ENCODE measurements at places on chromosomes 2 and 18.

DNA sequence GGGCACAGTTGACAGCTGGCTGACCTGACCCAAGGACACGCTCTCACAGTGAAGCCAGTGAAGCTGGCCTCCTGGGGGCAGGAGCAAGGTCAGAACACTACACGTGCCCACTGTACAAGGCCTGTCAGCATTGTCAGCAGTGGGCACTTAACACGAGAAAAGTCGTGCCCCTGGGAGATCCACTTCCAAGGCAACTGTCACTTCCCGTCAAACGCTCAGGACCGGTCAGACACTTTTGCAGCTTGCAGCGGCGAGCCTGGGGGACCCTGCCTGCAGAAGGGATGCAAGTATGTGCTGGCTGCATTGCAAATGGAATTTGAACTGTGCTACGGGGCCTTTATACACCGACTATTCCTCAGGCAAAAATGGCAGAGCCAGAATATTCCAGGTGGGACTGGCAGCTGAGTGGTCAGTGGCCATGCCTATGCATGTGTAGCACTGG, 176.2 kb downstream of the BCL2 start:
- DNase-seq: no peak

- DNase-seq: no peak
Observed at GRCh38 chr2:240868286-240869108, at the start of gene AGXT. Gene AGXT, plus strand, starts transcription at chr2:240868824. Its CDS starts 42 bp downstream, at chr2:240868866.

DNA sequence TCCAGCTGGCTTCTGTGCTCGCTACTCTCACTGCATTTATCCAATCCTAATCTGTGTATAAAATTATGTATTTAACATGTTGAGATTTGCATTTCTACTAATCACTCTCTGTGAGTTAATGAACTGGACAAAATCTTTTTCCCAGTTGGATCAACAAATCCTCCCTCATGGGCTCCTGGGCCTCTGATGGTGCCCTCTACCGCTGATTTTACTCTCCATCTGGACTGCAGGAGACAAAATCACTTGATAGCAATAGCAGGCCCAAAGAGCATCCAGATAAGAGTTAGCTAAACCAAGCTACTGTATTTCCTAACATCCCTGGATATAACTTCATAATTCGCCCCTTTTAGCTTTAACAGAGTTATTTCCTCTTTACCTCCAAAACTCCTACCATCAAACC, 14.4 kb downstream of the REG3G start:
- DNase-seq: no peak

GRCh38 chr2:162261032-162261945, 18.0 kb upstream of the FAP start:
- DNase-seq: no peak

DNA sequence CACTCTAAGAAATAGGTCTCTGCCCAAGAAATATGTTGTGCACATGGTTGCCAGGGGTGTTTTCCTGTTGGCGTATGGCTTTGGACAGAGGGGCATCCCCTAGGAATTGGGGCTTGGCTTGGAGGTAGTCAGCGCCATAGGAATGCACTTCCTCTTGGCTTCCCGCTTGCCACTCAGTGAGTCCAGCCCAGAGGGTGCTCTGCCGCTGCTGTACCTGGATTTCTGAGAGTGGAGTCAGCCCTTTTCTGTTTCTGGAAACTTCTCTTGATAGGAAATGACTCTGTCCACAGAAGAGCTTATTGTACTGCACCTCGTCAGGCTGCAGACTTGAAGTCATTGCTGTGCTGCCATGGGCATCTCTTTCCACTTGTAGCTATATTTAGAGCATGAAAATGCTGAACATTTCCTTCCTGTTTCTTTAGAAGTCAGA, 116.7 kb upstream of the MGAT5 start:
- DNase-seq: no peak
